ENCODE measurements at places on chromosomes 5 and 9. TPM values are rescaled to one million over a fixed set of nuclear protein-coding genes. Genes with fewer than 3 reads are reported as not detected.

Gene FBXO10
- 2.5 TPM for polyA plus RNA-seq

Gene WWC1
- polyA plus RNA-seq: 6.0 TPM

Gene IRX1
- polyA plus RNA-seq: 0.07 TPM

Gene SELENOP
- 104 TPM for polyA plus RNA-seq

Gene FOXE1
- polyA plus RNA-seq: 4.4 TPM

Gene SLC1A3
- polyA plus RNA-seq: 11.8 TPM

Gene SMC2
- 4.7 TPM for polyA plus RNA-seq
